B cell (primary cell): ENCODE measurements at places on chromosomes 3 and 15. TPM values are rescaled to one million over a fixed set of nuclear protein-coding genes. Genes with fewer than 3 reads are reported as not detected.

GRCh38 chr3:121698476-121698875, 37.8 kb upstream of the HCLS1 start:
- H3K27ac ChIP-seq: no peak overlapping the region
- no peak overlapping the region for H3K4me3 ChIP-seq
- no peaks in the 10 kb centered on the region for H3K27me3 ChIP-seq
- no peak for DNase-seq

DNA sequence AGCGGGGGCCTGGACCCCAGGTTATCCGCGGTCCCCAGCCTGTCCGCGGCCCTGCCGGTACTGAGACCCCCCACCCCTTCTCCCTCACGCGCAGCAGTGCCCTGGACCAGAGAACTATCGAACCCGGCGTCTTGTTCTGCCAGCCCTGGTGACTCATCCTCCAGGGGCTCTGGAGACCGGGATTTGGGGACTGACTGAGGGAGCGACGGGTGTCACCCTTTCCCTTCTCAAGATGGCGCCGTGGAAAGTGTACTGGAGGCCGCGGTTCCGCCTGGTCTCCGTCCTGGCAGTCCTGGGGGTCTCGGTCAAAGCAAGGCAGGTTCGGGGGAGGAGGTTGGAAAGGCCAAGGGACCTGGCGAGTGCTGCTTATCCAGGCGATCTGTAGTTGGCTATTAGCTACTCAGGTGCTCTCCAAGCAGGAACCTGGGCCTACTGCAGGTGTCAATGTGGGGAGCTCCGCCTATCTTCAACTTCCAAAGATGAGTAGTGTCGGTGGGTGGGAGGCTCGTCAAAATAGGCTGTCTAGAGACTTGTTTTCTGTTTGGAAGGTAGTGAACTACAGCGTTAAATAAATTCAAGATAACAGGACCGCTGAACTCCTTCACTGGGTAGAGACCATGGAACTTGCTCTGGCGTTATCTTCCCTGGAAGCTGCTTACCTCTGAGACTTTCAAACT, 790 bp downstream of the RAB5A start:
- peak; percentile 71 for DNase-seq
- H3K27me3 ChIP-seq: no peaks in the 10 kb centered on the region
- peaks cover 22% of the 10 kb centered on the region for H3K4me1 ChIP-seq
- peak overlapping the region; percentile 96 for H3K27ac ChIP-seq

DNA sequence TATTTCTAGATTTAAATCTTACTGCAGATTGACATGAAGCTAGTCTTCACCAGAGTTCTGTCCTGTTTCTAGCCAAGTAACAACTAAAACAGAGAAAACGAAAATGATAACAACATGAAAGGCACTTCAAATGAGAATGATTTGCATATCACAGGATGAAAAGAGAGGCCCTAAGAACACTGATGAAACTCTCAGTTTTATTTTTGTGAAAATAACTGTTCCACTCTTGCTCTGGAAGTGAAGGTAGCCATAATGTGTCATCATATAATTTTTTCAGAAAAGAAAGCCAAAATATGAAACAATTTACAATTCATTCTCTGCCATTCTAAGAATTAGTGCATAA, 274.4 kb downstream of the ADAMTSL3 start:
- DNase-seq: no peak
- no peaks in the 10 kb centered on the region for H3K36me3 ChIP-seq
- no peak overlapping the region for H3K4me3 ChIP-seq
- no peak overlapping the region for H3K27ac ChIP-seq
- no peaks in the 10 kb centered on the region for H3K27me3 ChIP-seq
- no peaks in the 10 kb centered on the region for H3K4me1 ChIP-seq

GRCh38 chr3:23767546-23767945, 38.2 kb upstream of the UBE2E1 start:
- no peak overlapping the region for H3K27ac ChIP-seq
- DNase-seq: no peak
- no peaks in the 10 kb centered on the region for H3K27me3 ChIP-seq
- peaks cover 10% of the 10 kb centered on the region for H3K4me1 ChIP-seq

DNA sequence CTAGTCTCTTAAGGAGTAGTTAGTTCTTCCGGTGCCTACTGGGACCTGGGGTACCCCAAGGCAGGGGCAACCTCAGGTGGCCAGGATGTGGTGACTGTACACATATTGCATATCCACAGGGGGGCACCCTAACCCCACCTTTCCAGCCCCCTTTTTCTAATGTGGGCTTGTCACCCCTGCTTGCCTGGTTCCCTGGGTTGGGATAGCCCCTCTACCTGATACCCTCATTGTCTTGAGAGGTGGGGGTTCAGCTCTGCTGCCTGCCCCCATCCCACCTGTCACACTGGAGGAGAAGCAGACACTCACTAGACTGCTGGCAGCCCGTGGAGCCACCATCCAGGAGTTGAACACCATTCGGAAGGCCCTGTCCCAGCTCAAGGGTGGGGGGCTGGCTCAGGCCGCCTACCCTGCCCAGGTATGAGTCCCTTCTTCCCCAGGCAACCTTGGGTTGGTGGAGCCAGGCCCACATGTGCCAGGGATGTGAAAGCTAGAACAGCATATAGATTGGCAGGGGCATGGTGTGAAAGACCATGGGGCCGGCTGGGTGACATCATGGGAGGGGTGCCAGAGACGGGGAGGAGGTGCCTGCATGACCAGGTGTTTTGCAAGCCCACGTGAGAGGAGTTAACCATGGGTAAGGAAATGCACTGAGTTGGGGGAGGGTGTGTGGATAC, 4.0 kb downstream of the GLYCTK start:
- peaks cover 15% of the 10 kb centered on the region for H3K4me1 ChIP-seq
- H3K4me3 ChIP-seq: no peak overlapping the region
- H3K36me3 ChIP-seq: no peaks in the 10 kb centered on the region
- peak; percentile 65 for DNase-seq

DNA sequence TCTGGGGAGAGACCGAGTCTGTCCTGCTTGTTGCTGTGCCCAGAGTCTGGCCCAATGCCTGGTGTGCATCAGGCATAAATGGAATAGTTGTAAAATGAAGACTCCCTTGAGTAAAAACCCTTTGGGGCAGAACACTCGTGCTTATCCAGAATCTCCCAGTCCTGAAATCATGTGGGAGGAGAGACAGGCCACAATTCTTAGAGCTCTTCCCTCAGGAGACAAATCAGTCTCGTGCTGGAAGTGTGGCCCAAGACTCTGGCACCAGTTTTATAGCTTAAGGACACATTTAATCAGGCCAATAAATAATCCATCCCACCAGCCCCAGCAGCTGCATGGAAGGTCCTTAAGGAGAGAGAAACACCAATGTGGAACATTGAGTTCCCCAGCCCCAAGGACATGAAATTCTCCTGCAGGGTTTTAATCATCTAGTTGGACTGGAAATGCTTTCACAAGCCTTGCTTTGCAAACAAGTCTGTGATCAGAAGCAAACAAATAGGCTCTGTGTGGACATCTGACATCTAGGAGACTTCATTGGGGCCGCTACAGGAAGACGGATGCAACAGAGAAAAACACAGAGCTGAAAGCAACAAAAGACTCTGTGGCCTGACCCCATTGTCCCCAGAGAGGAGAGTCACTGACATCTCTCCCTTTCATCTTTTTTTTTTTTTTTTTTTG, 70.4 kb downstream of the LSM3 start:
- DNase-seq: no peak
- no peaks in the 10 kb centered on the region for H3K27me3 ChIP-seq
- no peaks in the 10 kb centered on the region for H3K4me1 ChIP-seq
- H3K4me3 ChIP-seq: no peak overlapping the region
- H3K36me3 ChIP-seq: no peaks in the 10 kb centered on the region
- no peak overlapping the region for H3K27ac ChIP-seq

- no peaks in the 10 kb centered on the region for H3K36me3 ChIP-seq
- H3K4me1 ChIP-seq: no peaks in the 10 kb centered on the region
- H3K27me3 ChIP-seq: peaks cover 2% of the 10 kb centered on the region
- no peak for DNase-seq
- no peak overlapping the region for H3K4me3 ChIP-seq
These were observed 31.5 kb upstream of the ADAMTS17 start for GRCh38 chr15:100373120-100373896.

The SCG3 gene
- not detected in 2 replicates for total RNA-seq

DNA sequence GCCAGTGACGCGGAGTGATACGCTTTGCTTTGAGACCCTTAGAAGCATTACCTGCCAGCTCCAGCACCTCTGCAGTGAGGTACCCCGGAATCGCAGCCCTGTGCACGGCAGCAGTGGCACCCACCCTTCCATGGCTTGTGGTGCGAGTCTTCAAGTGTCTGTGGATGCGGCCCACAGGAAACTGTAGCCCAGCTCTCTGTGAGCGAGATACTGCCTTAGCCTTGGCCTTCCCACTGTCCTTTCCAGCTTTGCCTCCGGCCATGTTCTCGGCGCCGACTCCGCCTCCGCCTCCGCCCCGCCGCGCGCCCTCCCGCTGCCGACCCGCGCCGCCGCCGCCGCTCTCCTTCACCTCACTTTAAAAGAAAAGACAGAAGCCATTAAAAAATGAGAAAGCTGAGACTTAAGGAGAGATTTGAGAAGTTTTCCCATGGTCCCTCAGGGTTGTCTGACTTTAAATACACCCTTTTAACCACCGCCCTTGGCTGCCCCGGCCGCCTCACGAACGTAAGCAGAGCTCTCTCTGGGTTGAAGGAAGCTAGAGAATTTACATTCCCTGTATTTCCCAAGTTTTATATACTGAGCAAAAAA, 78.5 kb upstream of the FAM174B start:
- H3K27me3 ChIP-seq: no peaks in the 10 kb centered on the region
- H3K36me3 ChIP-seq: no peaks in the 10 kb centered on the region
- H3K27ac ChIP-seq: no peak overlapping the region

- H3K36me3 ChIP-seq: no peaks in the 10 kb centered on the region
- H3K4me3 ChIP-seq: no peak overlapping the region
- H3K27ac ChIP-seq: no peak overlapping the region
- peaks cover 5% of the 10 kb centered on the region for H3K4me1 ChIP-seq
These were observed 1.4 kb upstream of the SEMA6D start for GRCh38 chr15:47715856-47716445.

The DPPA4 gene
- total RNA-seq: 2.8 and 3.3 TPM in 2 replicates

The C3orf70 gene
- not detected in 2 replicates for total RNA-seq

The C15orf62 gene
- 8.6 and 9.5 TPM in 2 replicates for total RNA-seq

DNA sequence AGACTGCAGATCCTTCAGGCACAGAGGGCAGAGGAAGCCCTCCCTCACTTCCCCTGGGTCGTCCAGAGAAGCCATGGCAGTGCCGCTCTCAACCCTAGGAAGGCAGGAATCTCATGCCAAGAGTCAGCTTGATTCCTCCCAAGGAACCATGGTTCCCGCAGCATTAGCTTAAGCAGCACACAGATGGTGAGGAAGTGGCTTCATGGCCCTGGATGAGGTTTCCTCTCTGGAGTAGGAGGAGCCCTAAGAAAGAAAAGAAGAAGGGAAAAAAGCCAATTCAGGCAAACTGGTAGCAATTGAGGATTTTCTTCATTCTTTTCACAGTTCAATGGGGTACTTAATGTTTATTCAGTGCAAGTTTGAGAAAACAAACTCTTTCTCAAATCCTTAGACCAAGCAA, 2.9 kb downstream of the RBSN start:
- H3K4me1 ChIP-seq: peaks cover 23% of the 10 kb centered on the region
- DNase-seq: no peak
- H3K27ac ChIP-seq: no peak overlapping the region
- no peaks in the 10 kb centered on the region for H3K27me3 ChIP-seq

DNA sequence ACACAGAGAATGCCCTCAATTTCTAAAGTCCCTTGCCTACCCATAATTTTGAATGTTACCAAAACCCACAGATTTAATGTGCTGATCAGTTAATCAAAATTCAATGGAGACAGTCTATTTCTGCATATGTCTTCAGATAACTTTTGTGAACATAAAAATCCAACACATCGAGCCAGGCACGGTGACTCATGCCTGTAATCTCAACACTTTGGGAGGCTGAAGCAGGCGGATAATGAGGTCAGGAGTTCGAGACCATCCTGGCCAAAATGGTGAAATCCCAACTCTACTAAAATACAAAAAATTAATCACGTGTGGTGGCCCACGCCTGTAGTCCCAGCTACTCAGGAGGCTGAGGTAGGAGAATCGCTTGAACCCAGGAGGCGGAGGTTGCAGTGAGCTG, 49.3 kb downstream of the PEAK1 start:
- DNase-seq: no peak
- H3K4me1 ChIP-seq: no peaks in the 10 kb centered on the region
- no peaks in the 10 kb centered on the region for H3K36me3 ChIP-seq
- no peak overlapping the region for H3K4me3 ChIP-seq
- no peak overlapping the region for H3K27ac ChIP-seq

DNA sequence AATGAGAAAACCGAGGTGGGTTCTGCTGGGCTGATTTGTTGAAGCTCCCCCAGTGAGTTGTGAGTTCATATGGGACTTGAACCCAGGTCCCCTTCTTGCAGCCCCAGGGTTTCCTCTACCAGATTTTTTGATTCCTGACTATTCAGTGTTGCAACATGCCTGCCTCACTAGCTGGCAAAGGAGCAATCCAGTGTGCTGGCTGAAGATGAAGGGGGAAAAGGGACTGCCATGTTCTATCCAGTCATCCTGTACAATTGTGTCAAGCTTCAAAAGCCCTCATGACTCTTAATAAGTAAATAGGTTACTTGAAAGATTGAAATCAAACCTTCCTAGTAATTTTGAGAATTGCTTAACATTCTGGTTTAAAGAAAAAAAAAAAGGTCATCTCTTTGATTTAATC, 211.5 kb upstream of the TP63 start:
- no peak overlapping the region for H3K4me3 ChIP-seq
- H3K4me1 ChIP-seq: no peaks in the 10 kb centered on the region
- no peak overlapping the region for H3K27ac ChIP-seq
- no peaks in the 10 kb centered on the region for H3K36me3 ChIP-seq

- no peak for DNase-seq
- no peaks in the 10 kb centered on the region for H3K4me1 ChIP-seq
- no peaks in the 10 kb centered on the region for H3K27me3 ChIP-seq
- no peak overlapping the region for H3K4me3 ChIP-seq
- no peak overlapping the region for H3K27ac ChIP-seq
These were observed 69.3 kb downstream of the ADAMTSL3 start for GRCh38 chr15:83723216-83723615.

The CD86 gene
- 31.5 and 37.6 TPM in 2 replicates for total RNA-seq

DNA sequence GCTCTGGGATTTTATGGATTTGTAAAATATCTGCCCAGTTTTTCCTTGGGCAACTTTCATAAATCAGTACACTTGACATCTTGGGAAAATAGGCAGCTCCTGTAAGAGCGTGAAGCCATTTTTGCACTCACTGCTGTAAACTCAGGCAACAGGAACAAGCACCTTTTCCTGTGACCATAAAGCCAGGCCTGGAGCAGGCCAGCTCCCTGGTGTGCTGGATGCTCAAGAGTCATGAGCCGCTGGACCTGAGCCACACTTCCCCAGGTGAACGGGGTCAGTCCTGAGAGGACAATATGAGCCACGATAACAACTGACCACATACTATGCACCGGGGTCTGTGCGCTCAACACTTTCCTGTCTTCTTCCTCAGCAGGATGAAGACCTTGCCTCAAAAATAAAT, 158.2 kb downstream of the NUP210 start:
- no peak overlapping the region for H3K27ac ChIP-seq
- H3K4me1 ChIP-seq: peaks cover 15% of the 10 kb centered on the region
- H3K4me3 ChIP-seq: no peak overlapping the region

- H3K27ac ChIP-seq: no peak overlapping the region
- H3K27me3 ChIP-seq: no peaks in the 10 kb centered on the region
- no peak for DNase-seq
- H3K4me1 ChIP-seq: no peaks in the 10 kb centered on the region
These were observed 14.7 kb upstream of the DLL4 start for GRCh38 chr15:40914486-40914885.

- no peaks in the 10 kb centered on the region for H3K36me3 ChIP-seq
- no peaks in the 10 kb centered on the region for H3K27me3 ChIP-seq
- no peaks in the 10 kb centered on the region for H3K4me1 ChIP-seq
- H3K27ac ChIP-seq: no peak overlapping the region
- H3K4me3 ChIP-seq: no peak overlapping the region
These were observed 700.5 kb upstream of the ZNF385D start for GRCh38 chr3:22451501-22451900.
